ENCODE measurements at places on chromosomes 16 and 17.

DNA sequence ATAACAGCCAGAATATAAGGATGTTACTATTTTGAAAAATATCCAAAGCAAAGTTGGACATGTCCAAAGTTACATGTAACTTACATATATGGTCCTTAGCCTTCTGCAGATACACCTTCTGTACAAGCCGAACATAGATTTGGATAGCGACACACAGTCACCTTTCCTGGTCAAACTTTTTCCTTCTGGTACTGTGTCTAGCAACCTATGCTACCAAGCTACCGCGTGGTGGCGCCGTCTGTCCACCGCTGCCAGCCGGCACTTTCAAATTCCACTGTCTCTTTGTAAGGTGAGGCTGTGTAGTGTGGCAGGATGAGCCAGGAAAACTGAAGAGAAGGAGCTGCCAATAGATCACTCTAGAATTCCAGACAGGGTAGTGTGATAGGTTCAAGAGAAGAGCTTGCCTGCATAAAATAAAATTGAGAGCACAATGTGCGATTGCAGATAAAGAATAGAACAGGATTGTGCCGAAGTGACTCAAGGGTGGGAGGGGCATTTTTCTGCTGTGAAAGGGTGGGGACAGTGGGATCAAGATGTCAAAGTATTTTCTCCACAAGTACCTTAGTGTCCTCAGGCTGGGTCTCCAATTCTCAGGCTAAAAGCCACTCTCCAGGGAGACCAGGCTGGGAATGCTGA is 366.9 kb downstream of the SLC39A11 start:
- no peak for DNase-seq

- no peak for DNase-seq
Measured at GRCh38 chr16:83455716-83456115, 352.1 kb upstream of the HSBP1 start.

DNA sequence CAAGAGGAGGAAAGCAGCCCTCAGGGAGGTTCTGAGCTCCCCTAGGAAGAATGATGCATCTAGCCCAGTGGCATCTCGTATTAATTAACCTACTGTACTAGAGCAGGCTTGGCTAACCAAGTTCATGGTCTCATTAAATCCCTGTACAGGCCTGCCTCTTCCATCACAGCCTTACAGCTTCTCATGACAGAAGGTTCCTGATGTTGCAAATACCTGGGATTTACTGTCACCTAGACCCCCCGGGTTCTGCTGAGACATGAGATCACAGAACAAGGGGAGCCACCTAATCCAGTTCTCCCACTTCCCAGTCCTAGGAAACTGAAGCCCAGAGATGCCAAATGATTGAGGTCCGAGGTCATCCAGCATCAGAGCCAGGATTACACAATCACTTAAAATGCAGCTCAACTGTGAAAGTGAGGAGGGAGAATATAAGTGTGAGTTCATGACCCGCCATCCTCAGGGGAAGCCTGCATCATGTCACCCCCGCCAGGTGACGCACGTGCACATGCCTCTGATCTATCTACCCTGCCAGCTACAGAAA is 23.9 kb downstream of the ACLY start:
- DNase-seq = no peak

DNA sequence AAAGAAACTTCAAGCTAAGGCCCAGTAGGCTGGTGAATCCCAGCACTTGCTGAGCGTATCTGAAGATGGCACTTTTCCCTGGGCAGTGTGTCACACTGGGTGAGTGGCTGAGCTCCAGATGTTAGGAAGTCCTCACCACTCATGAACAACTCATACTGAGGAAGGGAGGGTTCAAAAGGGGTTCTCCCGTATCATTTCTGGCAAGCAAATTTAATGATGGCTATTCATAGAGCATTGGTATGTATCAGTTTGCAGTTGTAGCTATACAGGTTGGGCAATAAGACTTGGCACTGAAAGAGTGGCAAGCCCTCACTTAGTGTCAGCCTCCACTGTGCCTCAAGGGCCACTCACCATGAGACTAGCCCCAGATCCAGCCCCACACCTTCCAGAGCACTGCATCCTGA is 10.7 kb downstream of the GFOD2 start:
- DNase-seq = no peak

- no peak for DNase-seq
Measured at GRCh38 chr16:54774768-54775167, 155.9 kb upstream of the IRX5 start.

DNA sequence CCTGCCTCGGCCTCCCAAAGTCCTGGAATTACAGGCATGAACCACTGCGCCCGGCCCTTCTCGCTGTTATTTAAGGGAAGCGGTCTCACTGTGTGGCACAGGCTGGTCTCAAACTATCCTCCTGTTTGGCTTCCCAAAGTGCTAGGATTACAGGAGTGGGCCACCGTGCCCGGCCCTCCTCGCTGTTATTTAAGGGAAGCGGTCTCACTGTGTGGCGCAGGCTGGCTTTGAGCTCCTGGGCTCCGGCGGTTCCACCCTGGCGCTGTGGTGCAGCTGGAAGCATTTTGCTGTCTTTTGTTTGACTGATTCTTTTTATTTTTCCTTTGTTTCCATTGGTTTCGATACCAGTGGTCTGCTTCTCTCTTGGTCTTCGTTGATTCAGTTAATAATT is 40.7 kb downstream of the FOXK2 start:
- no peak for DNase-seq

DNA sequence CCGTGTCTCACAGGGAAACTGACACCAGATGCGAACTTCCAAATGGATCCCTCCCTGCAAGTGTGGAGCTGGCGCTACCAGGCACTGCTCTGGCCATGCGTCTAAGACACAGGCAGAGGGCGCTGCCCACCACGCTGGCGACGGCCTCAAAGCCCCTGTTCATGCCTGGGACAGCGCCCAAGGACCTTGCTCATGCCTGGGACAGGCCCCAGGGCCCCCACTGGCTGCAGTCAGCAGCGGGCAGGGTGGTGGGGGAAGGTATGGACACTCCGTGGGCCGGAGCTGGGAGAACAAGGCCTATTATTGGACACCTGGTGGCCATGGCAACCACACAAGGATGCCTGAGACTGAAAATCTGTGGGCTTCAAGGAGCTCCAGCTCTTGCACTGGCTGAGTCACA is 8.8 kb downstream of the ZG16B start:
- no peak for DNase-seq
